ENCODE measurements at places on chromosomes 16 and 17.

- DNase-seq = peak; percentile 2
These were observed 104.3 kb downstream of the PHKB start for GRCh38 chr16:47565454-47565853.

DNA sequence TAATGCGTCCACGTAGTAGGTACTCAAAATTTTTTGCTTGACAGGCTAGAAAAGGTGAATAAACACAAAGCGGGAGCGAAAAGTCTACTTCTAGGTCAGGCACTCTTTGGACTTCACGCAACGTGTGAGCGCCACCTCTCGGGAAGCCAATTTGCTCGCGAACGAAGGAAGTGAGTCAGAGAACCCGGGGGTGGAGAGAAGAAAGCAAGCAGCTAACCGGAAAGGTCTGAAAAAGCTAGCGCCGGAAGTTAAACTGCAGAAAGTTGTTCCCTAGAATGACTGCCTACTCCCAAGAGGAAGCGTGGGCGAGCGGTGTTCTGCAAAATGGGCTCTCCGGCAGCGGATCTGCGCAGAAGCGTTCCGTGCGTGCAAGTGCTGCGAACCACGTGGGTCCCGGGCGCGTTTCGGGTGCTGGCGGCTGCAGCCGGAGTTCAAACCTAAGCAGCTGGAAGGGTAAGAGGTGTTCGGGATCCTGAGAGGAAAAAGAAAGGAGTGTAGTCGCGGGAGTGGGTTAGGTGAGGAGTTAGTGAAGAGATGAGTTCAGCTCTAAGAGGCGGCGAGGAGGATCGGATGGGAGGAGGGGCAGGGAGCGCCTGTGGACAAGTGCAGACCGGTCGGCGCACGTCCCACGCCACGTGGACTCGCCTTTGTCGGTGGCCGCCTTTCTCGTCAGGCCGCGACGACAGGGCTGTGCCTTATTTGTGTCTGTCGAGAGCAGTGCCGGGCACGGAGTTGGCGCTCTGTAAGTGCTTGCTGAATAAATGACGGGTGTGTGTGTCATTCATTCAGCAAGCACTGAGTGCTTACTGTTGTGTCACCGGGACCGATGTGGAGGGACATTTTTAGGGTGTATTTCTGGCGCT, at the start of gene NME1:
Gene NME1, plus strand, starts transcription at position 350 of the 863 bp plus-strand sequence. CDS start 2,096 bp downstream, outside the sequence.
- peak; percentile 100 for DNase-seq

DNA sequence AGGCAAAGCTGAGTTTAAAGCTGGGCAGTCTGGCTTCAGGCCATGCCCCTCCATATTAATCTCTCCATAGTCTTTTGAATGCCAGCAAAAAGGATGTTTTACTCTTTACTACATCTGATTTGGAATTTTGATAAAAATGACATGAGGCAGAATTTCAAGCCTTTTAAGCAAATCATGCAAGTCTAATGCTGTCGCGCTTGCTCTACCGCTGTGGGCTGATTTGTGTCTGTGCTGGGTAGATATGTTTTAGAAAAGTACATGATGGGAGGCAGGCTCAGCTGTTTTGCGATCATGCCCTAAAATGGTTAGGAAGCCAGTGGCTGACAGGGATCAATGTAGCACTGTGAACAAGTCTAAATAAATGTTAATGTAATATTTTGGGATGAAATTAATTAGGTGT, 311.9 kb downstream of the CA10 start:
- DNase-seq = no peak

DNA sequence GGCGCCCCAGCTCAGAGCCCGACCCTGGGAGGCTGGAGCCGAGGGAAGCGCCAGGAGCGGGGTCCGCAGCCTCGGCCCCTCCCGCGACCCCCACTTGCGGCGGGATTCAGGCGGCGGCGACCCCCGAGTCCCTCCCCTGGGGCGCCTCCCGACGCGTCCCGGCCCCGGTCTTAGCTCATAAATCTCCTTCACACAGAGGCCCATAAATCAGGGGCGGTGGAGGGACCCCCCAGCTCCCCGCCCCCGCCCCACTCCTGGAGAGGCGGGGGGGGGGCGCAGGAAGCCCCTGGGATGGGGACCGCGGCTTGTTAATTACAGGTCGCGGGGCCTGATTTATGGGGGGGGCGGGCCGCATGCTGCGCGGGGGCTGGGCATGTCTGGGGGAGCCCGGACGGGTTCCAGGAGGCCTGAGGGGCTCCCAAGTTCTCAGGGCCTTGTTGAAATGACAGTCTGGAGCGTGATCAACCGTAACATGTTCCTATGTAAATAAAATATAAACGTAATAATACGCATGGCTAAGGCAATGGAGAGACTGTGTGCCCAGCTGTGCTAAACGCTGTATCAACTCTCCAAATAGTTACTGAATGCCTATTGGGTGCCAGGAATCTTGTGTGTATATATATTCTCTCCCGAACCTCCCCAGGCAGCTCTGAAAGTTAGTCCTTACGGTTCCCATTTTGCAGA, 10.0 kb upstream of the BHLHA9 start:
- DNase-seq = peak; percentile 34

GRCh38 chr17:34647511-34647910, 68.1 kb downstream of the TMEM132E start:
- no peak for DNase-seq

GRCh38 chr17:13640551-13640950, 38.8 kb upstream of the HS3ST3A1 start:
- no peak for DNase-seq

DNA sequence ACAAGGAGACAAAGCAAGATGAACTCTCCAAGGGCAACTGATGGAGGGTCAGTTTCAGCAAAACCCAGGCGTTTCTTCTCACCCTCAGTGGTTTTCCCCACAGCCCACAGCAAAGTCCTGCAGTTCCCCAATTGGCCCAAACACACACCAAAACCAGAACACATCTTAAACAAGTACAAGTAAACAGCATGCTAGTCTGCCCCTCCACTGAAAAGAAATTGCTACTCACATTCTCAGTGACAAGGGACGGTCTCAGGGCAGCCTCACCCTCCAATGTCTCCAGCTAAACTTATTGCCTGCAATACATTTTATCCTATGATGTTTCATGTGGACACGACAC, 300.6 kb upstream of the IRX3 start:
- no peak for DNase-seq
